Mesothelial cell of epicardium (in vitro differentiated cells): ENCODE measurements at places on chromosomes 13 and 19. TPM values are rescaled to one million over a fixed set of nuclear protein-coding genes. Genes with fewer than 3 reads are reported as not detected.

DNA sequence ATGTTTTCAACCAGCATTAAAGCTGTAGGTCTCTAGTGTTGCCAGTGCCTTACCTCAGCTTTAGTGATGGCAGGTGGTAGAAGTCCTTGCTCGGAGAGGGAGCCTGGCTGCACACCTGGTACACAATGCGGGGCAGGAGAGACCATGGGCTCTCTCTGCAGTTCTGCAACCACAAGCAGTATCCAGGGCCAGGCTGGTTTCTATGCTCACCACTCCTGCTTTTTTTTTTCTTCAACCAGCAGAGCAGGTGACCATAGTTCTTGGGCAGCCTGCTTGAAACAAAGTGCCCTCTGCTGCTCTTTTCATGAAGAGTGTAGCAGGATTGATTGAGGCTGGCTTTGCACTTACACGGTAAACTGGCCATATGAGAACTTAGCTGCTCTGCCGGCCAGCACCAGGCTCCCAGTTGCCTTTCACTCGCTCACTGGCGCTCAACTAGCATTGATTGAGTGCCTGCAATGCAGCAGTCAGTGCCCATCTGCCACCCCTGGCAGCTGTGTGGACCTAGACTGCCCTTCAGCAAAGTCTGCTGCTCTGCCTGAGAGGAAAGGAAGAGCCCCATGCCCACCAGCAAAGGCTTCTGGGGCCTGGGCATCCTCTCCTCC lies 4.4 kb upstream of the CHAMP1 start:
- DNase-seq: no peak
- H3K27ac ChIP-seq: no peak overlapping the region
- no peak overlapping the region for H3K4me3 ChIP-seq

DNA sequence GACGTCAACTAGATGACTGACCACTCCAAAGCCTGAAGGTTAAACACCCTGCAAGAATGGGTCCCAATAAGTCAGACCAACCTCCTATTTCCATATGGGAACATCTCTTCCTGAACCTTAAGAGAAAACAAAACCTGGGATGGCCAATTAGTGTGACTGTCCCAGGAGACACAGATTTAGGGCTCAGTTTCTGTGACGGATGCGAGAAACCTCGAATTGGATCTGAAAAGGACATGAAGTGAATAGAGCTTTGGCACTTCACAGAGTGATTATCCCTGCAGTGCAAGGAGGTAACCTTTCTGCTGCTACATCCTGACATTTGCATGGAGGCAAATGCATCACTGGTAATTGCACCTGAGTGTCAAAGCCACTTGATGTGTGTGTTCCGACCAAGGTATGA lies 442.2 kb upstream of the KLF12 start:
- peaks cover 9% of the 10 kb centered on the region for H3K4me1 ChIP-seq
- no peak overlapping the region for H3K27ac ChIP-seq
- no peaks in the 10 kb centered on the region for H3K36me3 ChIP-seq
- no peak for DNase-seq
- H3K4me3 ChIP-seq: peak overlapping the region; percentile 68

- DNase-seq: no peak
- no peaks in the 10 kb centered on the region for H3K27me3 ChIP-seq
- H3K36me3 ChIP-seq: peaks cover 11% of the 10 kb centered on the region
- peaks cover 32% of the 10 kb centered on the region for H3K4me1 ChIP-seq
- H3K4me3 ChIP-seq: peak overlapping the region; percentile 99
- peak overlapping the region; percentile 100 for H3K27ac ChIP-seq
Observed at GRCh38 chr19:53868091-53868891, 608 bp downstream of the MYADM start.

- no peak for DNase-seq
- no peak overlapping the region for H3K27ac ChIP-seq
Observed at GRCh38 chr19:27794494-27795042, 1418.4 kb downstream of the UQCRFS1 start.

DNA sequence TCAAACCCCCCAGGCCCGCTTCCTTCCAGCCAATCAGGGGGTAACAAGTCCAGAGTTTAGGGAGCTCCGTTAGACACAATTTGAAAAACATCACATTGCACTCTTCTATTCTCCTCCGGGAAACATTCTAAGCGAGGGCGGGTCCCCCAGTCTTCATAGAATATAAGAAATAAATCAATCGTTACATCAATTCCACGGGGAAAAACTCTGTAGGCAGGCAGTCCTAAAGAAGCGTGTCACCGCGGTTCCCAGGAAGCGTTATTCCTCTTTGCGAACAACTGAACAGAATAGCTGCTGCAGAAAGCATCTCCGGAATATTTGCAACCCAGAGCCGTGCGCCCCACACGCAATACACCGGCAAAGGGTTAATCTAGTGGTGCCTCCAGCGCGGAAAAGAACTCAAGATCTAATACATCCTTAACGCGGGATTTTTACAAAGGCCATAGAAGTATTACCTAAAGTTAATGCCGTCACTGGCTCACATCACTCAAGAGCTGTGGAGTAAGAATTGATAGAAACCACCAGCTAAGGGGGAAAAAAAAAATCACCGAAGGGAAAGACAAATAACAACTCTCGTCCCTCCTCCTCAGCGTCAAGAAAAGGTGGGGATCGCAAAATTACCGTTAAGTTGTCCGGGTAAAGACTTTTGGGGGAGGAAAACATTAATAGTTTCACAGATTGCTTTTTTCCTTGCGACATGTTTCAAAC lies 65.1 kb downstream of the KCNRG start:
- no peak for DNase-seq
- peaks cover 23% of the 10 kb centered on the region for H3K4me1 ChIP-seq
- H3K36me3 ChIP-seq: no peaks in the 10 kb centered on the region
- H3K4me3 ChIP-seq: peak overlapping the region; percentile 100
- H3K27ac ChIP-seq: peak overlapping the region; percentile 85

DNA sequence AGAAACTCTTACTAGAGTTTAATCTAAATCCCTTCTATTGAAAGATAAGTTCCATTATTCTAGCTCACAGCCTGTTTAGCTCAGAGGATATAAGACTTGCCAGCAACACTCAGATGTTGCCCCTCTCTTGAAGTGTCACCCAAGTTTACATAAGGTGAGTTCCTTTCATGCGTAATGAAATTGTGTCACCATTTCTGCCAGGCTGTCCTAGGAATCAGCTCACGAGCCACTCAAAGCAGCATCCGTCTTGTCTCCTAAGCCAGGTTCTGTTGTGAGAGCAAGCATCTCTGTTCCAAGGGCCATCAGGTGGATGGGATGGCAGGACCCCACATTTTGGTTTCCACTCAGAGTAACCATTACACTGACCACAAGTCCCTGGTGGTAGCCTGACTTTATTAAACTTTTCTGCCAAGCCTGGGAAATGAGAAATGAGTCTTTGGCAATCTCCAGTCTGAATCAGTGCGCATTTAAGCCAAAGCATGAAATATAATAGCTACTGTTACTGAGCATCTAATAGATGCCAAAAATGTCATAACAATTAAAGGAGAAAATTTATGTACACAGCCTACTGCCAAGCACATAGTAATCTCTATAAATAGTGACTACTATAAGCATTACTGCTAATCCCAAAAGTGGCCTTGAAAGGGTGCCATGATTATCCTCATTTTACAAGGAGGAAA lies 179.6 kb upstream of the MIR17HG start:
- peaks cover 16% of the 10 kb centered on the region for H3K4me1 ChIP-seq
- no peak overlapping the region for H3K4me3 ChIP-seq
- H3K36me3 ChIP-seq: no peaks in the 10 kb centered on the region
- no peak for DNase-seq

GRCh38 chr19:6032827-6033226 lies 54.9 kb upstream of the RANBP3 start:
- H3K36me3 ChIP-seq: peaks cover 10% of the 10 kb centered on the region
- no peak for DNase-seq
- H3K4me3 ChIP-seq: no peak overlapping the region
- peaks cover 7% of the 10 kb centered on the region for H3K4me1 ChIP-seq

DNA sequence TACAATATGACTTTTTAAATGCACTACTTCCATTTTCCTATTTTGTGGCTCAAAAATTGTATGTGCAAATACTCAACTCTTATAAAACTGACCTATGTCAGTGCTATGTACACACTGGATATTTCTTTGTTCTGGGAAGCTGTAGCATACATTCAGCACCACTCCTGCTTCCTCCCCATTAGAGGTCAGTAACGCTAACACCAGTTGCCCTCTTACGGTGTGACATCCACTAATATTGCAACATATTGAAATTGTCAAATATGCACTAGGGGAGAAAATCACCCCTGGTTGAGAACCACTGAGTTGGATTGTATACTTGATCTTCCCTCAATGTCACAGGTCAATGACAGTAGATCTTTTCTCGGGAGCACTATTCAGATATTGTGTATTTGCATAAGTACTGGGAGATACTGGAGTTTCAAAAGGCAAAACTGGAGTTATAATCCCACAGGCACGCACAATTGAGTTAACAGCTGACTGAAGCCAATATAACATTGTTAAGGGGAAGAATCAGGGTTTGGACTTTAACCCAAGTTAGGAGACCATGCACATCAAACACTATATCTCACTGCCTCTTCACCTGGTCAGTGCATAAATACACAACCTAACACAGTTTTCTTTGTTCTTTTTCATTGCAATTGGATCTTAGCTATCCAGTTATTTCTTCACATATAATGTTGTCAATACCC lies 1276.5 kb upstream of the MIR17HG start:
- no peak overlapping the region for H3K27ac ChIP-seq
- no peak for DNase-seq
- no peak overlapping the region for H3K4me3 ChIP-seq
- no peaks in the 10 kb centered on the region for H3K36me3 ChIP-seq

DNA sequence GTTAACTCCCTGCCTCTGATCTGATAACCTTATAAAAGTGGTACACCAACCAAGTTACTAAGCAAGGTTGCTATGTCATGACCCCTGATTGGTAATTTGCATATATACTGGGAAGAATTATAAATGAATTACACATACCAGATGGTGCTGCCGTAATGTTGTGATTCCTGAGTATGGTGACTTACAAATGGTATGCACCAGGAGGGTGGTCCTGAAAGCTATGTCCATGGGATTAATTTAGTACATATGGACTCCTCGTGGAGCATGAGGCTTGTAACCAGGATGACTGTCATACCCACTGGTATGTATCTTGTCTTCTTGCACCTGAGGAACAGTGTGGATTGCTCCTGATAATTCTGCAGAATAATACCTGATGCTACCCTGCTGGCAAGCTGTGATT lies 240.6 kb downstream of the GPC6 start:
- DNase-seq: no peak
- H3K36me3 ChIP-seq: peaks cover 14% of the 10 kb centered on the region
- no peak overlapping the region for H3K4me3 ChIP-seq

DNA sequence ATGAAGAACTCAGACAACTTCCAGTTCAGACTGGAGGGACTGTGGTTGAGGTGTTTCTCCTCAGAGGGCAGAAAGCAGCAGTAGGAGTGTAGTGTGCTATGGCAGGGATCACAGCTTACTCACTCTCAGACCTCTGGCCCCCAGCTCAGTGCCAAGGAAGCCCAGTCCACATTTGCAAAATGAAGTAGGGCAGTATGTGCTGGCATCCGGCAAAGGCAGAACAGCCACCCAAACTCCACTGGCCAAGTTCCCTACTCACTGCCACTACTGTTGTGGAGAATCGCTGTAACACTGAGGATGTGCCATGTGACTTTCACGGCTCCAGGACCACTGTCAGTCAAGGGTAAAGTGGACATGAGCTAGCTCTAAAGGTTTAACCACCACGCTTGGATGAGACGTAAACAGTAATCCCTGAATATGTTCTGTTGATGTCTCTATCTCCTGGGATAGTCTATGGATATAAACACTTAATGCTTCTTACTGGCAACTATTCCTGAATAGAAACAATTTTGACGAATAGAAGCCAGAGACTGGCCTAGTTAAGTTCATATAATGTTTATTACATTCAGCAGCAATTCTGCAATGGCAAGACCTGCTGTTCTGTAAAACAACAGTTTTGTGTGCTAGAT lies 67.0 kb upstream of the SLC15A1 start:
- no peaks in the 10 kb centered on the region for H3K27me3 ChIP-seq
- H3K4me3 ChIP-seq: no peak overlapping the region
- H3K4me1 ChIP-seq: peaks cover 16% of the 10 kb centered on the region
- DNase-seq: no peak
- no peak overlapping the region for H3K27ac ChIP-seq

GRCh38 chr13:100306434-100306999 lies 217.6 kb downstream of the PCCA start:
- no peak overlapping the region for H3K4me3 ChIP-seq
- H3K27ac ChIP-seq: no peak overlapping the region
- DNase-seq: no peak
- peaks cover 23% of the 10 kb centered on the region for H3K36me3 ChIP-seq
- peaks cover 6% of the 10 kb centered on the region for H3K4me1 ChIP-seq

- no peak overlapping the region for H3K27ac ChIP-seq
- H3K36me3 ChIP-seq: peaks cover 3% of the 10 kb centered on the region
- no peak for DNase-seq
- H3K4me3 ChIP-seq: peak overlapping the region; percentile 53
- no peaks in the 10 kb centered on the region for H3K27me3 ChIP-seq
- H3K4me1 ChIP-seq: peaks cover 26% of the 10 kb centered on the region
Observed at GRCh38 chr19:14530506-14530905, 1.1 kb downstream of the TECR start.

GRCh38 chr19:19324059-19324770 lies 3.6 kb downstream of the MAU2 start:
- peak overlapping the region; percentile 5 for H3K27ac ChIP-seq
- DNase-seq: no peak
- no peaks in the 10 kb centered on the region for H3K27me3 ChIP-seq
- peaks cover 13% of the 10 kb centered on the region for H3K4me1 ChIP-seq
- peaks cover 29% of the 10 kb centered on the region for H3K36me3 ChIP-seq

- H3K27me3 ChIP-seq: no peaks in the 10 kb centered on the region
- peak overlapping the region; percentile 99 for H3K27ac ChIP-seq
- DNase-seq: no peak
- H3K4me3 ChIP-seq: peak overlapping the region; percentile 48
- peaks cover 21% of the 10 kb centered on the region for H3K4me1 ChIP-seq
Observed at GRCh38 chr19:18304208-18304457, 18.7 kb downstream of the LSM4 start.

SIGLEC14 gene
- not detected in 3 replicates for total RNA-seq

TBXA2R gene
- 0.38 to 1.0 TPM (median 0.47 TPM) in 3 replicates for total RNA-seq

NLRP5 gene
- total RNA-seq: not detected in 3 replicates

CATSPERD gene
- not detected in 3 replicates for total RNA-seq

LYPD5 gene
- total RNA-seq: 0.27 to 0.57 TPM (median 0.33 TPM) in 3 replicates

LIN7B gene
- 9.6 to 12.8 TPM (median 9.8 TPM) in 3 replicates for total RNA-seq

KLK15 gene
- not detected in 3 replicates for total RNA-seq

BABAM1 gene
- 91.6 to 98.6 TPM (median 92.2 TPM) in 3 replicates for total RNA-seq

ARRDC5 gene
- not detected in 3 replicates for total RNA-seq

SPACA4 gene
- total RNA-seq: not detected in 3 replicates

CEACAM8 gene
- not detected in 3 replicates for total RNA-seq

CYP2A6 gene
- total RNA-seq: 0.27 to 0.40 TPM (median 0.34 TPM) in 3 replicates

RPS19 gene
- total RNA-seq: 2,197 to 2,288 TPM (median 2,263 TPM) in 3 replicates
